ENCODE measurements at places on chromosomes 3 and 15.
A peak's percentile ranks its signal among the peaks of the same experiment; 100 is the strongest.

- no peak for DNase-seq
Observed at GRCh38 chr3:112767777-112768176, 78.9 kb downstream of the CD200R1L start.

- DNase-seq = no peak
Observed at GRCh38 chr3:30646181-30646876, 39.9 kb downstream of the TGFBR2 start.

DNA sequence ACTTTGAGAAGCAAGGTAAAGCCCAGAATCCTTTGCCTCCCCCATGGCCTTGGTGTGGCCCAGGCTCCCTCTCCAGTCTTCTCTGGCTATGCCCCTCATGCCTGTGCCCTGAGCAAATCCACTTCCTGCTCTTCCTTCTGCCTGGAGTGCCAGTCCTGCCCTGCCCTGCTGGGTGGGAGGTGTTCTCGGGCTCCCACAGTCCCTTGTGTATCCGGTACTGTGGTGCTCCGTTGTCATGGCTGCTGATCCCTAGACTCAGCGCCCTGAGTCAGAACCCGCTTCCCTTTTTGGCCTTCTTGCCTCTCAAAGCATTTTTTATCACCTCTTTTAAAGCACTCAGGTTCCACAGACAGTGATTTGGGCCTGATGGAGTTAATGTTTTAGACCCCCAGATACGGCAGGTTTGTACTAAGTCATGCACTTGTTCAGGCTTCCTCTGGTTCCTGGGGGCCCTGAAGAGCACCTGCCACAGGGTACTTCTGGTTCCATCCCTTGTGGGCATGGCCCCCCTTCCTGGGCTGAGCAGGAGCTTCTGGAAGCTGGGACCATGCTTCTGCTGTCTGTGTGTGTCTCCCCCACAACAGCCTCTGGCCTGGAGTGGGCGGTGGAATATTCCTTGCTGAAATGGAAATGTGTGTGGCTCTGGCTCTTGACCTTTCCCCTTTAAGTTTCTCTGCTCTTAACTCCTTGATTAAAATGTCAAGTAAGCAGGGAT, 29.6 kb upstream of the ADAMTS7 start:
- no peak for DNase-seq

DNA sequence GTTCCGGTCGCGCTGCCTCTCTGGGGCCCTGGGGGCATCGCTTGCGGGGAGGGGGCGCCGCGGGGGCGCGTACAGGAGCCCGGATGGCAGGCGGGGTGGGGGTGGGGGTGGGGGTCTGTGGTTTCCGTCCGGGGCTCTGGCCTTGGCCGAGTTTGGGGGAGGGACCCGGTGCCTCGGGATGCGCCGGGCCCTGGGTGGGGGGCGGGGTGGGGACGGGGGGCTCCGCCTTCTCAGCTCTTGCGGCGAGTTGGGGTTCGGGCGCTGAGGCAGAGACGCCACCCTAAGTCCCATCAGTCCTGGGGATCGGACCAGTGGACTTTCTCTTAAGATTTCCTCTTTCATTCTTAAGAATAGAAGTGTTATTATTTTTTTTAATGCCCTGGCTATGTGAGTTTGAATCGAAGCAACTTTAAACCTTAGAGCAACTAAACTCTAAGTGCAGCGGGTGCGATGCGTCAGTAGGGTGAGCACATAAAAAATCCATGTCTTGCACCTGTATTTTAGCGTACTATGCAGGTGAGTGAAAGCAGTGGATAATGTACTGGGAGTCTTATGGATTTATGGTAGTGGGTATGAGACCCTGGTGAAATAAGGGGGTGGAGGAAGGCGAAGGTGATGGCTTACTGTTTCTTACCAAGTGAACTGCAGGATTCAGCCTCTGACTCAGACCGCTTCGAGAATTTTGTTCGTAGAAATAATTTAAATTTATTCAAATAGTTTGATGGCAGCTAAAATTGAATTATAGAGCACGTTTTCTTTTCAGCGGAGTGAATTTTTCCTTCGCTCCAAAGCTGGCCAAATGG, 762 bp downstream of the CTNNB1 start:
- peak; percentile 21 for DNase-seq

GRCh38 chr3:108088697-108089096, 2.1 kb downstream of the CD47 start:
- DNase-seq = no peak

GRCh38 chr3:73431183-73431900, 193.4 kb downstream of the PDZRN3 start:
- no peak for DNase-seq

DNA sequence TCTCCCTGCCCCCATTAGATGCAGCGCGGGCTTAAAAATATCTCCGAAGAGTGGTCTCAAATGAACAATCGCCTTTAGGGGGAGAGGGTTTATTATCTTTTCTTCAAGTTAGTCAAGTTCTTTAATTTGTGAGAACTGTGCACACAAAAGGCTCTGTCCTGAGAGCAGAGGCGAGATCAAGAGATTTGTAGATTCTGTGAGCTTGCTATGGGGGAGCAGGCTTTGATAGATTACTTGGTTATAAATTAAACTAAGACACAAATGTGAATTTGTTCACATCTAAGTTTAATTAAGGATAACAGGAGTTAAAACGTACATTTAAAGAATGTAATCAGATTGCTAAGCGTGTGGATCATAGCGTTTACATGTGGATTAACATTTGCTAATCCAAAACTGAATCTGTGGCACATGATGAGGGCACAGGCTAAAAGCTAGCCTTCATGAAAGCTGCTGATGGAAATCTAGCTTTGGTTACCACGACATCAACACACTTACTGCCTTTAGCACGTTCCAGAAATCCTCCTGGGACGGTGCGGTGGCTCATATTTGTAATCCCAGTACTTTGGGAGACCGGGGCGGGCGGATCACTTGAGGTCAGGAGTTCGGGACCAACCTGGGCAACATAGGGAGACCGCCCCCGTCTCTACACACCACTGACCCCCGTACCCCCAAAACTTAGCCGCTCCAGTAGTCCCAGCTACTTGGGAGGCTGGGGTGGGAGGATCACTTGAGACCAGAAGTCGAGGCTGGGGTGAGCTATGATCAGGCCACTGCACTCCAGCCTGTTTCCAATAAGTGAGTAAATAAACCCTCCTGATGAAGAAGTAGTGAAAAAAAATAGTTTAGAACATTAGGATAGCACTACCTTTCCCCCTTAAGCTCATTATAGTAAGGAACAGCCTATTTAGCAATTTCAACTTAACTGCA, 1.0 kb upstream of the PRTG start:
- no peak for DNase-seq

DNA sequence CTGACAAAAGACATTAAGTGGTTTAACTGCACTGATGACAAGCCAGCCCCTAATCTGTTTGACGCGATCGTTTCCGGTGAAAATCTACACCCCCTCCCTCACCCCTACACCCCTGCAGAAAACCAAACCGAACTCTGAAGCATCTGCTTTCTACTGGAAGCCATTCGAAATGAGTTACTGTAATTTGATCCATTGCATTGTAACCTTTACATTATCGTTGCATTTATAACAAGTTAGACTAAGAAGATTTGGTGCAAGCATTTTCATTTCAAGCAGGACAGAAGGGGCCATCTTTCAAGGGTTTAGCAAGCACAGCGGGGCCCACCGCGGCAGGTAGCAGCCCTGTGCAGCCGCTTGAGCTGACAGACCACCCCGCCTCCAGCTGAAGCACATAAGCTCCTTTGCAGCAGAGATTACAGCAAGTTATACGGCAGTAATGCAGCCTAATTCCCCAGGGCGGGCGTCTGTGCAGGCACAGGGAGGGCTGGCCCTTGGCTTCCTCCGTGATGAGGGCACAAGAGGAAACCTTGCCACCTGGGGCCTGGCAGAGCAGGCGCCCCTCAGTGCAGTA, 79.3 kb downstream of the CHSY1 start:
- no peak for DNase-seq

DNA sequence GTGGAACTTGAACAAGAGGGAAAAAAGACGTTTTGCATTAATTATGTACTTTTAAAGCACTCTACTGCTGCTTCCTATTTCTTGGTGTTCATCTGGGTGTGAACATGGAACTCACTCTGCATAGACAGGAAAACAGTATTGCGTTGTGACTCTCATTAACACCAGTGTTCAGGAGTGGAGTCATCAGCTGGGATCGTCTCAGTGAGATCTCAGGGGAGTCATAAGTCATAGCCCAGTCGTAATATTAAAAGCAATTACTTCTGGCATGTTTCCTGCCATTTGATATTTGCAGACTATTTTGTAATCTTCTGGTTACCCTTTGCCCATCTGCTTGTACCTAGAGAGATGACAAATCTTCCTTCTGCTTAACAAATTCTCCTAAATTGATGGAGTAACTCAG, 462.0 kb upstream of the ATP11B start:
- no peak for DNase-seq

GRCh38 chr3:53224026-53224425, 31.8 kb downstream of the TKT start:
- DNase-seq = no peak

- no peak for DNase-seq
Observed at GRCh38 chr3:152957491-152957890, 122.6 kb downstream of the P2RY1 start.

DNA sequence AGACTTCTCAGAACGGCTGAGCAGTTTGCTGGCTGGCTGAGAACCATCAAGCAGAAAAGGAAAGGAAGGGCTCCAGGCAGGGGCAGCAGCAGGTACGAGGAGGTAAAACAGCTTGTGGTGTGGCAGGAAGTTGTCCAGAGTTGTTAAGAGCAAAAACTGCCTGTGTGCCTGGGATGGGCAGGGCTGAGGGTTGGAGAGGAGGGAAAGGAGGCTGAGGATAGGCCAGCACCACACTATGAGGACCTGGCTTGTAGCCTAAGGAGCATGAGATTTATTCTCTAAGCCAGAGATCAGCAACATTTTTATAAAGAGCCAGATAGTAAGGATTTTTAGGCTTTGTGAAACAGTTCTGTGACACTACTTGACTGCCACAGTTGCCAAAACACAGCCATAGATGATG, 8.0 kb downstream of the IGSF10 start:
- no peak for DNase-seq

DNA sequence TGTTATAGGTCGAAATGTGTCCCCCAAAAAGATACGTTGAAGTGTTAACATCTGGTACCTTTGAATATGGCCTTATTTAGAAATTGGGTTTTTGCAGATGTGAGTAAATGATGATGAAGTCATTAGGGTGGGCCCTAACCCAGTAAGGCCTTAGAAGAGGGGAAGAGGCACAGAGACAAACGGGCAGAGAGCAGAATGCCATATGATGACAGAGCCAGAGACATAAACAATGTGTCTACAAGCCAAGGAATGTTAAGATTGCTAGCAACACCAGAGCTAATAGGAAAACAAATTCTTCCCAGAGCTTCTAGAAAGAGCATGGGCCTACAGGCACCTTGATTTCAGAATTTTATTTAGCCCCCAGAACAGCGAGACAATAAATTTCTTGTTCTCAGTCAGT, 693.1 kb upstream of the NECTIN3 start:
- DNase-seq = no peak

GRCh38 chr3:86175593-86176444, 815.1 kb downstream of the VGLL3 start:
- DNase-seq = no peak

GRCh38 chr15:74134387-74135027, 4.1 kb downstream of the ISLR2 start:
- no peak for DNase-seq
